ENCODE measurements at places on chromosomes 7 and 10.

DNA sequence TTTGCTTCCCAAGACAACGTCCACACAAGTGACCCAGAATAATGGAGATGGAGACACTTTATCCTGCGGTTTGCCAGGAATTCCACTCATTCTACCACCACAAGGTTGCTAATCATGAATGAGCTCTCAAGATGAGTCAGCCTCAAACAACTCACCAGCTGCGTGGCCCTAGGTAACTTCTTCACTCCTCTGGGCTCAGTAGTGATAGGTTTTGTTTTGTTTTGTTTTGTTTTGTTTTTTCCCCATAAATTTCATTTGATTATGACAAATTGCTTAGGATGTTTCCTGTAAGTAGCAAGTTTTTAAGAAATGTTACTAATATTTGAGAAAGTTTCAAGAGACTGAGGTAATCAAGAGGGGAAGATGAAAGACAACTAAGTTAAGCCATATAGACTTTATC, 286.8 kb downstream of the PARD3 start:
- DNase-seq = no peak

DNA sequence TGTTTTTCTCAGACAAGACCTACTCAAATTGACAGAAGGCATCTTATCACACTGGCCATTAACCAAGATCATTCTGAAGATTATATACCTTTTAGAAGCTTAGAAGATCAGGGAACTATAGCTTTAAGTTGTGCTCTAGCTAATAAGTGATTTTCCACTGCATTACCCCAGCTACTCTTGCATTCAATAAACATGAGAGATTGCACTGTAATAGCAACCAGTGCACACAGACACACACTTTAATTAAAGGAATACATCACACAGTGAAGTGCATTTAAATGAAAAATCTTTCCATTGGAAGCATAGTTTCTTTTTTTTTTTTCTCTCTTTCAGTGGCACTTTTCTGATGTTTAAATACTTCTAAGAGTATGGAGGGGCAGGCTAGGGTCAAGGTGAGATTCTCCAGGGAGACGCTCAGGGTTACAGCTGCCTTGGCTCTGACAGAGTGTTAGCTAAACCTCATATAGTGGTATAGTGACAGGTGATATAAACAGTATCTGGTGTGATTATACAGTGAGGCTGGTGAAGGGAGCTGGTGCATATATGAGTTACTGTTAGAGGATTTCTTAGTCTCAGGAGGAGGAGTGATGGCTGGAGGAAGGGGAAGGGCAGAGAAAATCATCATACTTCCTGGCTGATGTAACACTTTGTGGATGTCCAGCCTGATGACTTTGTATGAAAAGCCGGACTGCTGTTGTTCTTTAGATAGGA, 369.5 kb downstream of the SORCS3 start:
- DNase-seq = no peak

- DNase-seq = no peak
Observed at GRCh38 chr10:59099481-59099880, 77.0 kb upstream of the PHYHIPL start.

- no peak for DNase-seq
Observed at GRCh38 chr7:128056901-128057300, 25.7 kb upstream of the LRRC4 start.

- peak; percentile 86 for DNase-seq
Observed at GRCh38 chr10:128211953-128212727, 85.9 kb upstream of the MKI67 start.

- no peak for DNase-seq
Observed at GRCh38 chr7:921581-922333, 32.7 kb downstream of the ADAP1 start.

DNA sequence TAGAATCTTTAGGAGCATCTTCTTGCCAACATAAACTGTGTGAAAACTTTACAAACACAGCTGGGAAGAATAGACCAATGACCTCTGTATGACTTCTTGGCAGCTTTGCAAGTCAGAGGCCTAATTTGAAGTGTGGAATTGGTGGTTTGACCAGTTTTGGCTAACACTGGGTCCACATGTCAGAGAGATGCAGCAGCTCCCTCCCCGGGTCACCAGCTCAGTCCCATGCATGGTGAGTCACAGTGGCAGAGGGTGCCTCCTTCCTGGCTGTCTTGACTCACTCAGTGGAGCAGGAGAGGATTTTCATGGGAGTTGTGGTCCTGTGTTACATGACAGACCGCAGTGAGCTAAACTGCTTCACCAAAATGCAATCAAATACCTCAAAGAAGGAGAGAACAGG, 8.2 kb upstream of the STARD3NL start:
- DNase-seq = no peak

DNA sequence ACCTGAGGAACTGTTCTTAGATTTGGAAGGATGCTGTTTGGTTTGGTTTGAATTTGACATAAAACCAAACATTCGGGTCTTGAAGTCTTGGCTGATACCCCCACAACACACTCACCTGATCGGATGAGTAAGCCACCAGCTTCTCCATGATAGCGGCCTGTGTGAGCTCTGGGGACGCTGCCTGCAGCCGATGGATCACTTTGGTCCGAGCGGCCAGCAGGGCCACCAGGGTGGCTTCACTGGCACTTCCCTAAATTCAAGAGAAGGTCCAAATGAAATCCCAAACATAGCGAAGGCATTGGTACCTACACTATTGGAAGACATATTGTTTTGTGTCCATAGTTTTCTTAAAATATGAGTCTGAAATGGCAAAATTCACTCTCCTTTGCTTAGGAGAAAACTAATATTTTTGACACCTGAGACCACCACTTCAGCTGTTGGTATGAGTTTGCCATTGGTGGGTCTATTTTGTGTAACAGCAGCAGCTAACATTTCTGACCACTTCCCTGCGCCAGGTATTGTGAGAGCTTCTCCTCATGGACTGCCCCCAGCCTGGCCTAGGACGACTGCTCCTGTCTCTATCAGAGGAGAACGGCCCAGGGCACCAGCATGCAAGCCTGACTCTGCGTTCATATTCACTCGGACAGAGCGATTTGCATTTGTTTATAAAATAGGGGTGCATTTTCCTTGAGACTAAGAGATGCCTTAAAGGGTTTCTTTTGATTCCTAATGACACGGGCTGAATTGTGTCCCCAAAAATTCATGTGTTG, 35.9 kb downstream of the DDC start:
- no peak for DNase-seq

GRCh38 chr10:70513848-70514309, 35.3 kb downstream of the PALD1 start:
- peak; percentile 12 for DNase-seq

DNA sequence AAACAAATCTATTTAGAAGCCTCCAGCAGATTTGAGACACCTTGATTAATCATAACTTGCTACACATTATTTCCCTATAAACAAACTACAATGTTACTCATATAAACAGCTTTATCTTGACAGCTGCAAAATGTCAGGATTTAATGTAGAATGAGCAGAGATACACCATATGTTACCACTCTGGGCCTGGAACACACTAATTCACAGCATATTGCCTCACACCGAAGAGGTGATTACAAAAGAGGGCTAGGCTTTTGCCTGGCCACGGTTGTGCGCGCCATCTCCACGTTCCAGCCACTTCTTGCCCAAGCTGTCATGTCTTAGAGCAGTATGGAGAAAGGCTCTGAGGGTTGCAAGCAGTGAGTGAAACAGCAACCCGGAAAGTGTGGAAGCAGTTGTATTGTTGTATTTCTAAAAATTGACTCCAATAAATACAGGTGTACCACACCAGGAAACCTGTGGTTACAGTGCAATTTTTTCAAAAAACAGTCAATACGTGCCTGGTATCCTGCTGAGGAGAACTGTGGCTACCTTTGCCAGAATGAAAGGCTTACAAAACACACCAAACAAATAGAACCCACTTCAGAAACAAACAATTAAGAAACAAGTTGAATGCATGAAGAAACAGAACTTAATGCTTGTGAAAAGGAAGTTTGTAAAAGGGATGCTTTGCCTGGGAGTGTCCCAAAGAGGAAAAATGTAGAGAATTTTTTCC, 498.1 kb downstream of the PLXNA4 start:
- no peak for DNase-seq

DNA sequence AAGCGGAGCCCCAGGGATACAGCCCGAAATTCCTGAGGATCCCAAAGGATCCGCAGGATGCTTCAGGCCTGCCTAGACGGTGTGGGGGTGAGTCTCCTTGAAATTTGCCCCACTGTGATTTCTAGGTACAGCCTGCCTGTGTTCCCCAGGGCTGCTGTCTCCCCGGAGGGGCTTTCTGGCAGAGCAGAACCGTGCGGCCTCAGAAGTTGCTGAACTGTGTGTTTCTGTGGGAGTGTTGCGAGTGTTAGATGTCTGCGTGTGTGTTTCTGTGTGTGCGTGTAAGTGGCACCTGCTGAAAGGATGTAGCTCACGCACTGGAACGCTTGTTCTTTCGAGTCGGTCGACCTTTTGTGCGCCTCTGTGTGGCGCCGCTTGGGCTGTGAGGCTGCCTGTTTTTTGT, 27.8 kb upstream of the ZNF273 start:
- DNase-seq = no peak

- no peak for DNase-seq
Observed at GRCh38 chr10:69142983-69143382, 19.0 kb downstream of the VPS26A start.

DNA sequence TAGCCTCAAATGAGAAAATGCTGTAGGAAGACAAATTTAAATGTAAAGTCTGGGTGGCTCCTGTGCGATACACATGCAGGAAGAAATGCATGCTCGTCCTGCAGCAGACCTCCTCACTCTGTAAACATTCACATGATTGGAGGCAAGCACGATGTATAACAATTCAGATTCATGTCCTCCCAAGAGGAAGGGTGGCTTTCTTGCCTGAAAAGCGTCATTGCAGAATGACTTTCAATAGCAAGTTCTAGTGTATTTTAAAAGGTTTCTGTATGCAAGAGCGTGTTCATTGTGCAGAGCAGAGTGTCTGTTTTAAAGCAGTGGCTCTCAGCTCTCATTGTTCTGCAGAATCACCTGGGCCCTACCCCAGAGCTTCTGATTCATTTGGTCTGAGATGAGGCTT, 170.3 kb upstream of the CELF2 start:
- no peak for DNase-seq
